ENCODE measurements at places on chromosomes 2 and 18. TPM values are rescaled to one million over a fixed set of nuclear protein-coding genes. Genes with fewer than 3 reads are reported as not detected.

Gene FOXD4L1
- not detected for total RNA-seq

DNA sequence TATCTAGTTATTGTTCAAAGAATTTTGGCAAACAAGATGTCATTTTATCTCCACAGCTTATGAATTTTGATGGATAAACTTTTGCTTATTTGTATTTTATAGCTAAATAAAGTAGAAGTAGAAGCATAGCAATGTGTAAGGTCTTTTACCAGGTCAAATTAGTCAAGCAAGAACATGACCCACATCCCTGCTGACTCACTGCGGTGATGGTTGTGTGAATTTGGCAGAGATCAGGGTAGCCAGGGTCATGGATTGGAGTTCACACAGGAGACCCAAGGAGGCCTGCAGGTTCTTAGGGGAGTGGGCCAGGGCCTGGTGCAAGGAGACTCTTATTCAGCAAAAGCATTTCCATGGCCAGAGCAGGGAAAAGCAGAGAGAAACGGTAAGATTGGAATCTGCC is 18.7 kb downstream of the SP140 start:
- no peak overlapping the region for H3K4me3 ChIP-seq
- H3K27me3 ChIP-seq, result no peaks in the 10 kb centered on the region
- H3K27ac ChIP-seq, result no peak overlapping the region
- no peaks in the 10 kb centered on the region for H3K4me1 ChIP-seq

DNA sequence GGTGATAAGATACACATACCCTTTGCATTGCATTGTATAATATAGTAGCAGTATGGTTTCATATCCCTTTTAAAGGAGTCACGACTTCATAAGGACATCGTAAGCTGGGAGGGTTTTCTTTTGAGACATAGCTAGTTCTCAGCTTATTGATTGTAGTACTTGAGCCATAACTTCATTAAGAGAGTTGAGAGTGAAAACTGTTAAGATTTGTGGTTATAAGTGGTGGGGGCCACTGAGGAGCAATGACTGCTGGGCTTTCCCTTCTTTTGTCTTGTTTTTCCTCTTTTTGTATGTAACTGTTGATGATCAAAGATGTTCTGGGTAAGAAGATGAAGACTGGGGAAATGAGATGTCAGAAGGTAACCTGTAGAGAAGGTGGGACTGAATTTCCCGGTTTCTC is 11.0 kb downstream of the EIF5B start:
- DNase-seq, result no peak
- H3K4me1 ChIP-seq, result no peaks in the 10 kb centered on the region
- no peak overlapping the region for H3K4me3 ChIP-seq

GRCh38 chr2:30235008-30235655 is 3.8 kb downstream of the LBH start:
- no peak for DNase-seq
- H3K27ac ChIP-seq, result no peak overlapping the region
- H3K27me3 ChIP-seq, result peaks cover 4% of the 10 kb centered on the region
- no peak overlapping the region for H3K4me3 ChIP-seq
- H3K36me3 ChIP-seq, result no peaks in the 10 kb centered on the region

- peaks cover 93% of the 10 kb centered on the region for H3K36me3 ChIP-seq
- H3K27ac ChIP-seq, result no peak overlapping the region
- no peaks in the 10 kb centered on the region for H3K27me3 ChIP-seq
- no peak overlapping the region for H3K4me3 ChIP-seq
These were observed 28.1 kb downstream of the FARSB start for GRCh38 chr2:222627764-222628163.

GRCh38 chr18:52874774-52875173 is 534.8 kb downstream of the DCC start:
- H3K36me3 ChIP-seq, result no peaks in the 10 kb centered on the region
- DNase-seq, result no peak
- no peak overlapping the region for H3K4me3 ChIP-seq
- H3K4me1 ChIP-seq, result no peaks in the 10 kb centered on the region
- H3K27ac ChIP-seq, result no peak overlapping the region

Data from tibial nerve (tissue), 4 donors.